ENCODE measurements at places on chromosomes 3 and 15. TPM values are rescaled to one million over a fixed set of nuclear protein-coding genes. Genes with fewer than 3 reads are reported as not detected.

TRIM42 gene
- polyA plus RNA-seq, result not detected

MYEF2 gene
- polyA plus RNA-seq, result 1.6 TPM

GRCh38 chr3:120263792-120264191 is 21.2 kb downstream of the GPR156 start:
- no peak overlapping the region for H3K27ac ChIP-seq
- no peak for DNase-seq
- no peaks in the 10 kb centered on the region for H3K4me1 ChIP-seq
- H3K36me3 ChIP-seq, result no peaks in the 10 kb centered on the region
- H3K27me3 ChIP-seq, result no peaks in the 10 kb centered on the region

ADAMTS7 gene
- not detected for polyA plus RNA-seq

DALRD3 gene
- polyA plus RNA-seq, result 32.2 TPM

- H3K4me1 ChIP-seq, result peaks cover 46% of the 10 kb centered on the region
- peak; percentile 83 for DNase-seq
- H3K36me3 ChIP-seq, result no peaks in the 10 kb centered on the region
- H3K27me3 ChIP-seq, result no peaks in the 10 kb centered on the region
These were observed 1.3 kb downstream of the PIK3CA start for GRCh38 chr3:179149406-179149867.

GRCh38 chr3:106058475-106058874 is 189.7 kb upstream of the CBLB start:
- H3K4me1 ChIP-seq, result no peaks in the 10 kb centered on the region
- H3K27ac ChIP-seq, result no peak overlapping the region
- no peaks in the 10 kb centered on the region for H3K27me3 ChIP-seq
- H3K36me3 ChIP-seq, result no peaks in the 10 kb centered on the region

ACAN gene
- not detected for polyA plus RNA-seq

- no peak overlapping the region for H3K27ac ChIP-seq
- no peaks in the 10 kb centered on the region for H3K36me3 ChIP-seq
- peaks cover 3% of the 10 kb centered on the region for H3K27me3 ChIP-seq
- no peak overlapping the region for H3K4me3 ChIP-seq
These were observed 14.2 kb downstream of the MRAS start for GRCh38 chr3:138362538-138362937.

MAP3K13 gene
- 47.9 TPM for polyA plus RNA-seq

FRMD4B gene
- 12.1 TPM for polyA plus RNA-seq

DNA sequence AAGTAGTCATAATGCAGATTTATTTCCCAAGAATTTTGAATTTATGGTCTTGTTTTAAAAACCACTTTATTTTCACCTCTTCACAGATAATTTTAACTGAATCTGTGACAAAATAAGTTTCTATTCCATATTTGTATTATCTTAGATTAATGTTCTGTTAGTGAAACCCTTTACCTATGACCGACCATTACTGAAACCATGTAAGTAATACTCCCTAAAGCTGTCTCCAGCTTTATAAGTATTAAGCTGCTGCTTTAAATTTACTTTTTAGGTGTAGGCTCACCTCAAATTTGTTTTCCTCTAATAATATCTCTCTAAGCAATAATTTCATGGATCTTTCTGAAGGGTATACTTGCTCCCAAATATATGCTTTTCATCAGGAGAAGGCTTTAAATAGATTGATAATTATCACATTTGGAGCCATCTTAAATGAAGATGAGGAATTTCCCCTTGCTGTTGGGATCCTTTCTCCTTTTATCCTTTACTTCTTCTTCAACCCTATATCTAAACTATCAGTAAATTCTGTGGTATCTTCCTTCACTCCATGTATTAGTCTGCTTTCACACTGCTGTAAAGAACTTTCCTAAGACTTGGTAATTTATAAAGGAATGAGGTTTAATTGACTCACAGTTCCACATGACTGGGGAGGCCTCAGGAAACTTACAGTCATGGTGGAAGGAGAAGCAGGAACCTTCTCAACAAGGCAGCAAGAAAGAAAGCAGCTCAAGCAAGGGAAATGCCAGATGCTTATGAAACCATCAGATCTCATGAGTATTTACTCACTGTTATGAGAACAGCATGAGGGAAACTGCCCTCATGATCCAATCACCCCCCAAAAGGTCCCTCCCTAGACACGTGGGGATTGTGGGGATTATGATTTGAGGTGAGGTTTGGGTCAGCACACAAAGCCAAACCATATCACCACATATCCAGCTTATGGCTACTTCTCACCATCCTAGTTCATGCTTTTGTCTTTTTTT is 92.3 kb upstream of the P2RY1 start:
- no peaks in the 10 kb centered on the region for H3K27me3 ChIP-seq
- no peak overlapping the region for H3K4me3 ChIP-seq
- DNase-seq, result no peak

CACNA1D gene
- 0.06 TPM for polyA plus RNA-seq

DNA sequence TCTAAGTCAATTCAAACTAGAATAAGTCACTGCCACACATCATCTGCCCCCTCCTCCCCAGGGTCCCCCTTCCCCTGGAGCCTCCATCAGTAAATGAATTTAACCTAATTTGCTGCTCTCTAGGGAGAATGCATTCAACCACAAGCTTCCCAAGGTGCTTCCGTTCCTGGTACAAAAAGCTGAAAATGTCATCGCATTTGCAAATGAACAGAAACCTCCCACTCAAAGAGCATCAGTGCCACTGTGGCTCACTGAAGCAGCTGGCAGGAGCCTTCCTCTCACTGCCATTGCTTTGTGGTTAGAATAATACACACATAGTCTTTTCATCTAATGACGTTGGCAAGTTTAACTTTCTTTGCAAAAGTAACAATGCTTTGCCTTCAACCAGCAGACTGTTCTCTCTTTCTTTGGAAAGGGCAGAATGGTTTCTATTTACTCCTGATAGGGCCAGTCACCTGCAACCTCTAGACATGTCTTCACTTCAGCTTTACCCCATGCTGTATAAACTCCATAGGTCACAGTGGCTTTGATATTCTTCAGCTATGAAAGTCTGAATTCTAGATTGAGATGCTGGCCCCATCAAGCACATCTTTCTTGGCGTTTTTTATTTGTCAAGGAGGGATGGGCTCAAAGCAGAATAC is 238.1 kb downstream of the CPNE4 start:
- H3K4me1 ChIP-seq, result no peaks in the 10 kb centered on the region
- no peaks in the 10 kb centered on the region for H3K27me3 ChIP-seq
- H3K36me3 ChIP-seq, result no peaks in the 10 kb centered on the region
- DNase-seq, result no peak
- H3K27ac ChIP-seq, result no peak overlapping the region

GABRB3 gene
- not detected for polyA plus RNA-seq

TPRG1 gene
- polyA plus RNA-seq, result 8.2 TPM

DNA sequence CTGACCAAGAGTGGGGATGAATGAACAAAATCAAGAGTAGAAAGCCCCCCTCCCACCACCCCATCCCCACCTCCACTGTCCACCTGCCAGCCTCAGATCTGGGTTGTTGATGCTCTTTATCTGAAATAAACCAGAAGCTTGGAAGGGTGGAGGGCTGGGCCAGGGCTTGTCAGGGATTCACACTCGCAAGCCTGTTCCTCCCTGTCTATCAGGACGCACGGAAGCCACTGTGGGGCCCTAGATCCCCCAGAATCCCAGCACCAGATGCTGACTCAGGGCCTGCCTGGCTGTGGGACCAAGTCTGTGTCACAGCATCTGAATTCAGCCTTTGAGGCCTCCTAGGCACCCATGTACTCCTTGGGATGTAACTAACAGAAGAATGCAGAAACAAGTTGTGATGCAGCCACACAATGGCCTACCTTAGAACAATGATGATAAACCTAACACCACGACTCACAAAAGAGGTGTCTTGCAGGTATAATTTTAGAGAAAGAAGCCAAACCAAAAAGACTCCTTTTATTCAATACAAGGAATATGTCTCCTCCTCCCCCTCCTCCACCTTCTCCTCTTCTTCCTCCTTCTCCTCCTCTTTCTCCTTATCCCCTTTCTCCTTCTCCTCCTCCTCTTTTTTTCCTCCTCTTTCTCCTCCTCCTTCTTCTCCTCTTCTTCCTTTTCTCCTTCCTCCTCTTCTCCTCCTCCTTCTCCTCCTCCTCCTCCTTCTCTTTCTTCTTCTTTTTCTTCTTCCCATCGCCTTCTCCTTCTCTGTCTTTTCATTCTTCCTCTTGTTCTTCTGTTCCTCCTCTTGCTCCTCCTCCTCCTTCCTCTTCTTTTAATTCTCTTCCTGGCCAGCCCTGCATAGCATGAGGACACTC is 234.7 kb downstream of the PLCL2 start:
- no peak overlapping the region for H3K27ac ChIP-seq
- DNase-seq, result no peak
- H3K36me3 ChIP-seq, result no peaks in the 10 kb centered on the region
- no peaks in the 10 kb centered on the region for H3K4me1 ChIP-seq
- no peak overlapping the region for H3K4me3 ChIP-seq

GRCh38 chr3:12507591-12508281 is 23.5 kb downstream of the TSEN2 start:
- H3K4me3 ChIP-seq, result no peak overlapping the region
- peaks cover 5% of the 10 kb centered on the region for H3K36me3 ChIP-seq
- no peak overlapping the region for H3K27ac ChIP-seq
- H3K4me1 ChIP-seq, result no peaks in the 10 kb centered on the region
- DNase-seq, result no peak
- no peaks in the 10 kb centered on the region for H3K27me3 ChIP-seq

DNA sequence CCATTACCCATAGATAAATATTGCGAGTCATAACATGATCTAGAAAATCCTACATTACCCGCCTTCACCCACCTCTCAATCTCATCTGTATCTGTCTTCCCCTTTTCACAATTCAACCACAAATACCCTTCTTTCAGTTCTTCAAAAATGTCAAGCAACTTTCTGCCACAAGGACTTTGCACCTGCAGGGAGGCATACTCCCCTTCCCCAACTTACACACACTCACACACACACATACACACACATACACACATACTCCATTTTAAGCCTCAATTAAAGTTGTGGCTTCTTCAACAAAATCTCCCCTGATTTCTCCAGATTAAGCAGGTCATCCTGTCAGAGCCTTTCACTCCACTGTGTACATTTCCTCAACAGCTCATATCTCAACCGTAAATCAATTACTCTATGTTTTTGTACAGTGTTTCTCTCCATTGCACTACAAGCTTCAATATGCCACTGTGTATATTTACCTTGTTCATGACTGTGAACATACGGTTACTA is 33.1 kb upstream of the CCDC50 start:
- H3K36me3 ChIP-seq, result no peaks in the 10 kb centered on the region
- no peak for DNase-seq
- no peaks in the 10 kb centered on the region for H3K4me1 ChIP-seq
- no peak overlapping the region for H3K27ac ChIP-seq
- H3K27me3 ChIP-seq, result no peaks in the 10 kb centered on the region

DNA sequence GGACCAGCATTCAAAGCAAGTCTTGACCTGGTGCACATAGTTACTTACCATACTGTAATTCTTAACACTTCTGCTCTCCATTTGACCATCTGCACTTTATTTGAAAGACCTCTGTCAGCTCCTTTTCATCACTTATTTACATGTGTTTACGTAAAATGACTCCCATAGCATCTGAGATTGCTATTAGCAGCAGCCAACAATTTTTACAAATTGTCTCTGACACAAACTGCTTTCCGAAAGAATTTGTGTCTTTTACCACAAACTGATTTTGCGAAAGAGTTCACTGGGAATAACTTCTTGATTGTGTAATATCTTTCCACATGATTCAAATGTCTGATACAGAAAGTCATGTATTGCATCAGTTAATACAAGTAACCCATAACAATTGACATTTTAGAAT is 144.1 kb upstream of the PEX5L start:
- no peak overlapping the region for H3K4me3 ChIP-seq
- no peak overlapping the region for H3K27ac ChIP-seq
- no peaks in the 10 kb centered on the region for H3K27me3 ChIP-seq
- H3K4me1 ChIP-seq, result no peaks in the 10 kb centered on the region

DNA sequence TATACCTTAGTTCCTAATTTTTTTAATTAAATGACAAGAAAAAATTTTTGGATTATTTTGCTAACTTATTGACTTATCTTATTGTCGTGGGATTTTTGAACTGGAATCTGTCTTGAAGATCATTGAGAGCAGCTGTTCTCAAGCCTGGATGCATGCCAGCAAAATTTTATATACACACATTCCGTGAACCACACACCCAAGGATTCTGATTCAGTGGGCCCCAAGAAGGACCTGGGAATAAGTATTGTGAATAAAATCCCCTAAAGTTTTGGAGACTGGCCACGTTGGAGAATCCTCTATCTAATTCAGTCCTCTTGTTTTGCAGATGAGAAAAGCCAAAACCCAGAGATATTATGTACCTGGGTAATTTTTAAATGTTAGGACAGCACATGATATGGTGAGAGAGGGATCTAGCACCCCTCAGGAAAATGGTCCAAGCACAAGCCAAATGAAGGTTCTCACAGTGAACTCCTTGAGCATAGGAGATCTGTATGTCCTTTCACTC is 55.2 kb downstream of the UNC13C start:
- H3K36me3 ChIP-seq, result no peaks in the 10 kb centered on the region
- no peak overlapping the region for H3K4me3 ChIP-seq
- no peaks in the 10 kb centered on the region for H3K27me3 ChIP-seq
- DNase-seq, result no peak
- H3K27ac ChIP-seq, result no peak overlapping the region
- no peaks in the 10 kb centered on the region for H3K4me1 ChIP-seq

BTLA gene
- 17.5 TPM for polyA plus RNA-seq

DNA sequence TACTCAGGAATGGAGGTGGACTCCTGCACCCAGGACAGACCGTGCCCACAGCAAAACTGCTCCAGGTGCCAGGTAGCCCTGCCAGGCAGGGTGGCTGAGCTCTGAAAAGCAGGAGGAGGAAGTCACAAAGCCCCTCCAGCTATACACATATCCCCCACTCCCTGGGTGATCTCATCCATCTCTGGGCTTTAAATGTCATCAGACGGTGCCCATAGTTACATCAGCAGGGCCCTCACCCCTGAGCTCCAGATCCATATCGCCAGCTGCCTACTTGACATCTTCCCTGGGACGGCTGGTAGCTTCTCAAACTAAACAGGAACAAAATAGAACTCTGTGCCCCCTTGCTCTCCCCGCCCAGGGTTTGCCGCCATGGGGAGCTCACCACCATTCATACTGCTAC is 87.7 kb downstream of the MEGF11 start:
- no peak for DNase-seq
- no peak overlapping the region for H3K4me3 ChIP-seq
- no peaks in the 10 kb centered on the region for H3K27me3 ChIP-seq
- H3K4me1 ChIP-seq, result no peaks in the 10 kb centered on the region
- no peaks in the 10 kb centered on the region for H3K36me3 ChIP-seq

DNA sequence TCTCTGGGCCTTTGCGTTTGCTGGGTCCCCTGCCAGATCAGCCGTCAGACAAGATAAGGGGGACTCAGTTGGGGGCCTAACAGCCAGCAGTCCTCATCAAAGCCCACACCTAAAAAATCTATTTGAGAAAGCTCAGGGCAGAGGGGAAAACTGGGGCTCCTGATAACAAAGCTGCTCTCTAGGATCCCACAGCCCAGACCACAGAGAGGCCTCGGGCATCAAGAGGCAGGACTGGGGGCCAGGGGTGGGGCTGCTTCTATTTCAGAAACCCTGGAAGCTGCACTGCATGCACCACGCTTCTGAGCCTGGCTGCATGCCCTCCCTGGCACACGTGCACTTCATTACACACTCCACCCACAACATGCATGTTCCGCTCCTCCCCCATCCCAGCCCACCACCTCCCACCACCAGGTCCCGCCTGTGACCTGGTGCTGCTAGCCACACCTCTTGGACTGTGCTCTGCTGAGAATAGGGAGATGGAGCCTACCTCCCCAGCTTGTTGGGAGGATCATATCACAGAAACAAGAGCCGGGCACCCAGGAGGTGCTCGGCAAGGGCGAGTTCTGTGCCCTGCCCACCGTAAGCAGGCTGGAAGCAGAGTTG is 26.6 kb downstream of the FBLN2 start:
- no peaks in the 10 kb centered on the region for H3K27me3 ChIP-seq
- no peak overlapping the region for H3K27ac ChIP-seq
- DNase-seq, result no peak
- H3K4me3 ChIP-seq, result no peak overlapping the region
- no peaks in the 10 kb centered on the region for H3K36me3 ChIP-seq
- no peaks in the 10 kb centered on the region for H3K4me1 ChIP-seq

Measured in CD4-positive, alpha-beta memory T cell (primary cell).